ENCODE measurements at places on chromosomes 12 and 14.

DNA sequence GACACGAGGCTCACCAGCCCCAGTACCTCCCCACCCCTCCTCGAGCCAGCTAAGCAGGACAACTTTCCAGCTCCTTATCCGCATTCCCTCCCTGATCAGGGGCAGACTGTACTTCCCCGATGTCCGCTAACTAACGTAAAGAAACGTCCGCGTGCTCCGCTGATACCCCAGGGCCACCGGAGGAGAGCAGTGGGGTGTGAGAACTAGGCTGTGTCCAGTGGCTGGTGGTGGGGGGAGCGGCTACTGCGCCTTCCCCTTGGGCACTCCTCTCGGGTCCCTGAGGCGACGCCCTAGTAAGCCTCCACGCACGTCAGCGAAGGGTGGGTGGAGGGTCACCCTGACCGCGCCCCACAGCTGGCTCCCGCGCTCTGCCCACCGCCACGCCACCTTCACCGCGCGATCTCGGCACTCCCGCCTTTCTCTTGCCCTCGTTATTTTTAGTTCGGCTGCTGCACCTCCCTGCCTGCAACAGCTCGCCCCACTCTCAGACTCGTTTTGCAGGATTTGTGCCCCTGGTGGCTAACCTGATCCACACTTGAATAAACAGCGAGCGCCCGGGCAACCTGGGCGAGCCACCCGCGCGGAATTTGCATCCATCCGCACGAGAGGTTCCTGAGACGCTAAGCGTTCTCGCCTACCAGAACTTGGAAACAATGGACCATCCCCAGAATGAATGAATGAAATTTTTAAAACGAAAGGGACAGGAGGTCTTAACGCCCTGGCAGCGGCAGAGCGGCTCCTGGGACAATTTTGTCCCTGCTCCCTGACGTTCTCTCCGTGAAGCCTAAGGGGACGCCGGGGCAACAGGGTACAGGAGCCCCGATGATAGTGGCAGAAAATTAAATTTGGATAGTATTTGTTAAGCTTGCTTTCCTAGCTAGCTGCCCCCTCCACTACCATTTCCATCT is 6.9 kb upstream of the BMP4 start:
- no peak for DNase-seq

GRCh38 chr14:106174206-106174605 is 647.8 kb downstream of the TMEM121 start:
- no peak for DNase-seq

GRCh38 chr14:64877846-64878245 is 1.9 kb downstream of the SPTB start:
- DNase-seq, result no peak

DNA sequence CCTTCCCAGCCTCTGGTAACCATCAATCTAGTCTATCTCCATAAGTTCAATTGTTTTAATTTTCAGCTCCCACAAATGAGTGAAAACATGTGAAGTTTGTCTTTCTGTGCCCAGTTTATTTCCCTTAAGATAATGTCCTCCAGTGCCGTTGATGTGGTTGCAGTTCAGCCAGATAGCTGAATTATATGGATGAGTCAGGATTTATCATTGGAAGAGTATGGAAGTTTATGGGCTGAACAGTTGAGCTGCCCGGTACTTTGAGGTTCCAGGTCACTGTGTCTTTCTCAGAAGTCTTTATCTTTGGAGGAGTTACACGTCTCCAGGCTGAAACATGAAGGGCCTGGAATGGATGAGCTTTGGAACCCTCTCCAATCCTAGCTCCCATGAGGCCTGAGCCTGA is 120.1 kb downstream of the ASCL4 start:
- DNase-seq, result peak; percentile 14

- peak; percentile 67 for DNase-seq
Observed at GRCh38 chr12:112837629-112838197, 46.2 kb downstream of the RPH3A start.

GRCh38 chr12:18457362-18457761 is 196.0 kb downstream of the PIK3C2G start:
- no peak for DNase-seq

DNA sequence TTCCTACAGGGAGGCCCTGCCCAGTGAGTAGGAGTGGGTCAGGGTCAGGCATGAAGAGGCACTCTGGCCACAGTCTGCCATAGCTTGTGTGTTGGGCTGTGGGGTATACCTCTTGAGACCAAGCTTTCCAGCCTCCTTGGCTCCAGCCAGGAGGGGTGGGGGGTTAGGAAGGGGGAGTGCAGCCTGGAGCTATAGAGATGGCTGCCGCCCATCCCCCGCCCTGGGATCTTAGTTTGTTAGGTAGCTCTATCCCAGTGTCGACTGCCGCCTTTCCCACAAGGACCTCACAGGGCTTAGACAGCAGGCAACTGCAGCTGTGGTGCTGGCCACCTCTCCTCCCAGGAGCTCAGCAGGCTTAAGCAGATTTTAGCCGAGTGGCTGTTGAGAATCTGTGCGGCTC is 216.4 kb downstream of the PLCZ1 start:
- no peak for DNase-seq

- DNase-seq, result no peak
Observed at GRCh38 chr12:110233212-110233903, 47.7 kb upstream of the ATP2A2 start.

GRCh38 chr12:24561882-24562770 is 386.8 kb downstream of the BCAT1 start:
- peak; percentile 41 for DNase-seq

GRCh38 chr12:123132951-123133619 is 17.8 kb downstream of the PITPNM2 start:
- no peak for DNase-seq

GRCh38 chr14:61992139-61992538 is 229.9 kb downstream of the SNAPC1 start:
- no peak for DNase-seq

Measured in fibroblast of skin of right biceps (primary cell).